ENCODE measurements at places on chromosomes 4 and X.

GRCh38 chrX:107571296-107571998 is 56.9 kb upstream of the PRPS1 start:
- DNase-seq = no peak

GRCh38 chr4:55736605-55737183 is 82.9 kb upstream of the EXOC1L start:
- peak; percentile 2 for DNase-seq

- DNase-seq = no peak
Measured at GRCh38 chr4:10077483-10078335, 38.9 kb downstream of the WDR1 start.

DNA sequence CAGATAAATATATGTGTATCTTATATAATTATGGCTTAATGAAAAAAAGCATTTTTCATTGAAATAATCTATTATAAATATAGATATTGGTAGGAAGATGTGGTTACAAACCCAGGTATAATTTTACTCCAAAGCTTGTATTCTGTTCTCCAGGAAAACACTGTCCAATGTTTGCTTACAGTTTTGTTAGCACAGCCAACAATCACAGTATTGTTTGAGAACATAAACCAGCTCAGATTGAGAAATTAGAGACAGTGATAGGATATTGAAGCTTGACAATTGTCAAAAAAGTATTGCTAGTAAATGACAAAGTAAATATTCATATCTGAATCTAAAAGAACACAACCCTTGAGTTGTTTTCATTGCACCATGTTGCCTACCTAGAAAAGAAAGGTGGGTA is 228.8 kb downstream of the ADGRL3 start:
- no peak for DNase-seq

GRCh38 chr4:176150356-176150682 is 45.1 kb downstream of the SPATA4 start:
- DNase-seq = no peak

GRCh38 chrX:16771483-16772398 is 14.5 kb upstream of the TXLNG start:
- DNase-seq = no peak

GRCh38 chrX:123846577-123847038 is 13.2 kb upstream of the XIAP start:
- DNase-seq = no peak

DNA sequence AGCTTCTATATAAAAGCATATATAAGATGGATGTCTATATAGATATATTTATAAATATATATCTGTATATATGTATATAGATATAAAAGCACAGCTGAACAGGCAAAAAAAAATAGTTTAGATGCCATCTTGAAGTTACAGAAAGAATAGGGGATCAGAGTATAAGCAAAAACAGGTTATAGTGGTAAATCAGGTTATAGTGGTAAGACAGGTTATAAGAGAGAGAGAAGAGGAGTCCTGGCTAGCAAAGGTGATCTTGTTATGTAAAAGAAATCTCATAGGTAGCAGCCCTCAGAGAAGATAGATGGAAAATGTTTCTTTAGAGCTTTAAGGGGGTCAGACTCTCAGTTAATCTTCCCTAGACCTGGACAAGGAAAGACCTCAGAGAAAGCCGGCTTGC is 1263.1 kb downstream of the PCDH7 start:
- DNase-seq = no peak

DNA sequence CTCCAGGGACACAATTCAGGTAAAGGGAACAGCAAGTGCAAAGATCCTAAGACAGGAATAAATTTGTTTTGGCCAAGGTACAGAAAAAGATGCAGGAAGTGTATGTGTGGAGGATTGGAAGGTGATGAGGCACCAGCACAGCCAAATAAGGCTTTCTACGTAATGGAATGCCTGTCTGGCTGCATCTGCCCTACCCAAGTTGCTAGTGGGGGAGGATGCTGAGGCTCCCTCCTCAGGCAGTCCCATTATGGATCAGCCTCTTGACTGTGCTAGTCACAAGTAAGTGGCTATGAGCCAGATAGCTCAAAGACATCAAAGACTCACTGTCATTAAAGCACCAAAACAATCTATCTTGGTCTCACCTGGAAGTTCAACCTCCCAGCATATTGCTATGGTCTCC is 300.9 kb upstream of the FAT4 start:
- no peak for DNase-seq

- no peak for DNase-seq
Measured at GRCh38 chrX:110056419-110056818, 53.5 kb downstream of the TMEM164 start.

- no peak for DNase-seq
Measured at GRCh38 chr4:651884-652642, 22.0 kb downstream of the ATP5ME start.

- no peak for DNase-seq
Measured at GRCh38 chr4:90127706-90128345, 632 bp downstream of the CCSER1 start.

- DNase-seq = no peak
Measured at GRCh38 chrX:80663331-80663730, 146.3 kb downstream of the BRWD3 start.

DNA sequence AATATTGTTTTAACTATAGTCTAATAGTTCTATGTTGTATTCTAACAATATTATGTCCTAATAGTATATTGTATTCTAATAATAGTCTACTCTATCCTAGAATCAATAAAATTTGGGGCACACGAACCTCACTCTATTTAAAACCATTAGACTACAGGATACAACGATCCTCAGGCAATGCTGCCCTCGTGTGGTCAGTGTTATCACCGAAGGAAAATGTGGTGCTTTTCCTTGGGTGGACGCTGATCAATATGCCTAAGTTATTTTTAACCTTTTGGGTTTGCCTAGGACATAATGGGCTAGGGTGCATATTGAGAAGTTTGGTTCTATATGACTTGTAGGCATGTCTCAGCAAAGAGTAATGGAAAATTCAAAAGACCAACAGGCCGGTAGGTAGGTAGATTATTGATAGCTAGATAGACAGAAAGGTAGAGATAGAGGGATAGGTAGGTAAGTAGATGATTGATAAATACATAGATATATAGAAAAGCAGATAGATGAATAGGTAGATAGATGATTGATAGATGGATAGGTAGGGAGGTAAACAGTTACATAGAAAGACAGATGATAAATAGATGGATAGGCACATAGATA is 75.1 kb downstream of the PRKX start:
- peak; percentile 24 for DNase-seq

DNA sequence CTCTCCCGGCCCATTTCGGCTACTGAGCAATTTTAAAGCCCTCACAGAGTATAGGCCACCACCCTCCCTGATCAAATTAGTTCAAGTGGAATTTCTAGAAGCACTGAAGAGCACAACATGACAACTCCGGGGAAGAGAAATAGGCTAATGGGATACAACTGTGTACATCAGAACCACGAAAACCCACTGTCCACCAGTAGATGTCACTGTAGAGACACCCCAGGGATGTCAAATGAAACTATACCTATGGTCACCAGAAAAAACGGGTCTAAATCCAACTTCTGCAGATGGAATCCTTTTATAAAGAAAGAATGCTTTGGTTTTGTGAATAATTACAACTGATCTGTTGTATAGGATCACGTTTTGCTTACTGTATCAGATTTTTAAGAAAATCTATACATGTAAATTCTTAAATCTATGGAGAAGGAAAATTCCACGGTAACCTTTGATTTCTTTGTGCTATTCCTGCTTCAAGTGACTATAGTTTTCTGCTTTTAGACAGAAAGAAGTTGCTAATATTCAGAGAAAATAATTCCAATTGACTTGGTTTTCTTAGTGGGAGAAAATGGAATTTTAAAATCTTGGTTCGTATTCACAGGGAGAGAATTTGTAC is 29.5 kb upstream of the MAP3K15 start:
- peak; percentile 44 for DNase-seq

DNA sequence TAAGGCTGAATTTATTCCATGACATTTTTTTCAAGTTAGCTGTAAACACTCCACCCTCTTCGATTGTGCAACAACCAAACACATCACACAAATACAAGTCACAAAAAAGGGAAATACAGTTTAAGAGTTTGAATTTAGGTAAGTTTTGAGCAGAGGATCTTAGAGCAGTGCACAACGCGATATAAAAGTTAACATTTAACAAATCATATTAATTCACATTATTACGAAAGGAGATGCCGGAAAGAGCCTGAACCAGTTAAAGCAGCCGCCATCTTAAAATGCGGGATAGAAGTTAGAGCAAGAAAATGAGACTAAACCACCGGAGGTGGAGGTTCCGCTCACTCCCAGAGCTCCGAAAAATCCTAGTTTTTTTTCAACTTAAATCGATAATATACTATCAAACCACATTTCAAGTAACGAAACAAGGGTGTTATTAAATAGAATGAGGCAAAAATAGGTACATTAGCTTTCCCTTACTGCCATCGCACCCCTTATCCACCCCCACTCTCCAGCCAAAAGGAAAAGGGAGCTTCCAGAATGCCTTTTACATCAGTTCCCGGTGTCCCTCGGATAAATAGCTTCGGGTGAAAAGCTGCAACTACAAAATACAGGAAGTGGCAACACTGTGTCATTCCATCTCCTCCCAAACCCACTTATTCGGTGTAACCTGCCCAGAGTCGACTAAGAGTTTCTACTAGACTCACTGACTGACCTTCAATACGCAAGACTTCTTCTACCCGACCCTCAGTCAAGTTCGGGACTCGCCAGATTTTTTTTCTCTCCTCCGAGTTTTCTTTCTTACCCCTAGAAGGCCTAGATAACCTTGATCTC is 1.9 kb downstream of the UBE2D3 start:
- peak; percentile 52 for DNase-seq

DNA sequence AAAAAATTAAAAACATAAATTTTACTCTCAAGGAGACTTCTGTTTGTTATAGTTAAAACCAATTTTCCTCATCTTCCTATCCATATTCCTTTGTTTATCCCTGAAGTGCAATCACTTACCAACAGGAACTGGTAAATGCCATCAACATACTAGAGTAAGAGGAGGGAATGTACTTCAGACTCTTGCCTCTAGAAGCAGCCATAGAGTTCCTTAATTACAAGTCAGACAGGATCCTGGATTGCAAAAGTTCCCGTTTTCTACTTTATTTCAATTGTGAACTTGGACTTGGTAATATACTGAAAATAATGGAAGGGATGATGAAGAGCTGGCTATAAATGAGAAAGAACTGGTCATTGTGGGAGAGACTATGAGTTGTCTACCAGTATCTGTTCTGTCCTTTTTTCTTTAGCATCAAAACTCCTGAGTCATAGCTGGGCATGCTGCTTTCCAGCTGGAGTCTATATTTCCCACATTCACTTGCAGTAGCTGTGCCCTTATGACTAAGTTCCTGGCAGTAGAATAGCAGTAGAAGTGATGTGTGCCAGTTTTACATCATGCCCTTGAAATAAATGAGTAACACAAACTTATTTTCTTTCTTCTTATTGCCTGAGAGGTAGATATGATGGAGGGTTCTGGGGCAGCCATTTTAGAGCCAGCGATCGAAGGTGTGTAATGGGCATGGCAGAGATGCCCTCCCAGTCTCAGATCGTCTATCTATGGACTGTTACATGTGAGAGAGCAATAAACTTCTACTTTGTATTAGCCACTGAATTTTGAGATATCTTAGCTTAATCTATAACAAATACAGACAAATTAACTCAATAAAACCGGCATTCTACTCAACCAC is 26.8 kb upstream of the SPARCL1 start:
- no peak for DNase-seq

- no peak for DNase-seq
Measured at GRCh38 chrX:148043271-148043855, 62.2 kb downstream of the FMR1NB start.

DNA sequence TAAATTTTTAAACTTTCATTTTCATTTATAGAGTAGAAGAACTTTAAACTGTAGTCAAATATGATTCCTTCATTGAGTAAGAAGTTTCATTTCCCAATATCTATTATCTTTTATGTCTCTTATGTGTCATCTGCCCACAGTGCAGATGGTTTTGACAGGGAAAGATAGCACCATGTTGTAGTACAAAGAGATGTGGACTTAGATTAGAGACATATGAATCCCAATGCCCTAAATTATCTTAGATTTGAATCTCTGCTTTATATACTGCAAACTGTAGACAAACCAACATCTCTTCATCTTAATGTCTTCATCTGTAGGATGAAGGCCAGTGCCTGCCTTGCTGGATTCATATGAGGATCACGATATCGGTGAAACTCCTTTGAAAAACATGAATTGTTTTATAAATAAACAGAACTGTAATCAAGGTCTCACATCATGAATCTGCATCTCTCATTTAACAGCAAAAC is 217.5 kb downstream of the BANK1 start:
- no peak for DNase-seq

DNA sequence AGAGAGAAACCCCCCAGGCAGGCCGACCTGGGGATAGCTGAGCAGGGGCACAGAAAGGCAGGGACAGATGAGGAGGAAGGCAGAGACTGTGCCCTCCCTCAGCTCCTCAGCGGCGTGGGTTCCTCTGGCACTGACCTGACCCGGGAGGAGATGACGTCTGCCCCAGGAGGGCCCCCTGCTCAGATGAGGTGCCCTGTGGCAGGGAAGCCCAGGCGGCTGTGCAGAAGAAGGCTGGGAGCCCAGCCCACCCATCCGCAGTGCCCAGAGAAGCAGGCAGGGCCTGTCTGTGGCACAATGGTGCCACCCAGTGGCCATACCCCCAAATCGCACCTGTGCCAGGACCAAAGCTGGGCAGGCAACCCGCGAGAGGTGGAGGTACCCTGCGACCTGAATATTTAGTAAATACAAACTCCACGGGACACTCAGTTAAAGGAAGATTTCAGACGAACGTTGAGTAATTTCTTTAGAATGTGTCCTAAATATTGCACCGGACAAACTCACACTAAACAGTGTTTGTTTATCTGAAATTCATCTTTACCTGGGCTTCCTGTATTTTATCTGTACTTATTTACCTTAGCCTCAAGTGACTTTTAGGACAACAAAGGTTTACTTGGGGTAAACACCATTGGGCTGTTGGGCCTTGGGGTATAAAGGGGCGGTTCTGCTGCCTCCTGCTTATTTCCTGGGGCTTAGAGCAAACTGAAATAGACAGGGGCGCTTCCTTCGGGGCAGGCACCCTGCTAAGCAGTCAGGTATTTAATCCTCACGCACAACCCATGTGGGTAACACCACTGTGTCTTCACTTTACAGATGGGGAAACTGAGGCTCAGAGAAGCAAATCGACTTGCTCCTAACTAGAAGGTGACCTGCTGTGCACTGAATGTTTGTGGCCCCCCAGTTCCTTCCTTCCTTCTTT is 46.5 kb upstream of the HMX1 start:
- DNase-seq = peak; percentile 49

DNA sequence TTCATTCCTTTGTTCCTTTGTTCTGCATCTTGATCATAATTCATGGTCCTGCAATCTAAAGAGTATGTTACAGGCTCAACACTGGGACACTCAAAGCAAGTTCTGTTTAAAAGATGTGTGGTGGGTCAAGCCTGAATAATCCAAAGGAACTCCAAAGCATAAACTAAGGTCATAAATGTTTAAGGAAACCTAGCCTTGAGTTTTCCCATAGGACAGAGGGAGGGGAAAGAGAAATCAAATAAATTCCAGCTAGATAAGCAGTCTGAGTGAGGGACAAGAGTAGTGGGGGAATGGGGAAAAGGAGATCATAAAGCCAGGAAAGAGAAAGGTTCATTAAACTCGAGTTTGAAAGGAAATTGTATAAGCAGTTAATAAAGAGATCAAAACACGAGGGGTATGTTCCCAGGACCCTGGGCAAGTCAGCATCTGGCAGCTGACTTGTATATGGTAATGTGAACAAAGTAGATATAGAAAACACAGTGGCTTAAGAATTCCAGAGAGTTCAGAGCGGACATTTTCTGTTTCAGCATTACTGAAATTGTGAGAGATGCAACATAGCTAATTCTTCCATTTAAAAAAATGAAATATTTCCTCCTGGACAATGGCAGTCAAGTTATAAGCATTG is 125.8 kb upstream of the EDNRA start:
- no peak for DNase-seq

All from CD4-positive, alpha-beta T cell treated with Interleukin-12 subunit alpha and Interleukin-12 subunit beta, for 1 hour (primary cell).